ENCODE measurements at places on chromosomes 2 and 18.

- no peak for DNase-seq
Measured at GRCh38 chr2:171792886-171793580, 101.0 kb downstream of the SLC25A12 start.

DNA sequence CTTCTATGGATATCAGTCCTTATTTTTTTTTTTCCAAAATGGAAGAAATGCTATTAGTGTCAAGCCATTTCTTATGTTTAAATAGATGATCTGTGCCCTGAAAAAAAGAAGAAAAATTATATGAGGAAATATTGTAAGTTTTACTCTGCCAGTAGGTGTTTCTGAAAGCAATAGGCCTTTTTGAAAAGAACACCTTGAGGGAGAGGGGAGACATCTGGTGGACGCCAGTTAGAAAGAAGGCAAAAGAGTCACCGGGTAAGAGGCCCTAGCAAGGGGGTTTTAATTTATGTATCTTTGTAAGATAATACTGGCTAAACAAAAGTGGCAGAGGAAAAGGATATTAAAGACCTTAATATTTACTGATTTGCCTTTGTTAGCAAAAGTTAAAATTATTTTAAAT, 56.1 kb downstream of the DYNAP start:
- no peak for DNase-seq

DNA sequence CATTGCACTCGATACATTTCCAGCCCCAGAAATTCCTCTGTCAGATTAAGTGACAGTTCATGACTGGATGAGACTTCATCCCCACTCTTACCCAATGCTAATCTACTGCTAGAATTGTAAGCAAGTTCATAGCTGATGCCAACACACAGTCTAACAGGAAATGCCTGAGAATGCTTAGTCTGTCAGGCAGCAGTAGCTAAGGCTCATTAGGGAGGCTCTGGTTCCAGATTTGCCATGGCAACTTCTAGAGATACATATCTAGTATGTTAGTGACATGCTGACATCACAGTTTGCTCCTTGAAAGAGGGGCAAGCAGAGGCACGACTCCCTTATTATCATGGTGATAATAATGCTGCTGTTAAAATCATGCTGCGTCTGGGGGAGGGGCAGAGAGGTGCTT, 198.4 kb downstream of the RBM43 start:
- DNase-seq = no peak

- DNase-seq = no peak
Measured at GRCh38 chr18:27861539-27861938, 315.4 kb downstream of the CDH2 start.

GRCh38 chr2:45330637-45331409, 280.2 kb downstream of the SRBD1 start:
- DNase-seq = no peak

GRCh38 chr2:17518212-17519154, at the start of gene RAD51AP2:
RAD51AP2 (minus strand) TSS chr2:17518440; CDS start chr2:17518415, 25 bp downstream.
- DNase-seq = peak; percentile 4
